ENCODE measurements at places on chromosomes 16 and 17. TPM values are rescaled to one million over a fixed set of nuclear protein-coding genes. Genes with fewer than 3 reads are reported as not detected.

Gene KRT222
- not detected for total RNA-seq

Gene TMEM100
- 0.97 TPM for total RNA-seq

Gene KRTAP4-6
- not detected for total RNA-seq

Gene CDH16
- total RNA-seq: not detected

Gene PARN
- 24.8 TPM for total RNA-seq

Gene LGALS9
- 62.2 TPM for total RNA-seq

Gene MYH2
- not detected for total RNA-seq

Gene C1QTNF1
- 17.9 TPM for total RNA-seq

Gene HP
- not detected for total RNA-seq

Gene FBXW10B
- total RNA-seq: 0.15 TPM

Gene NKD1
- total RNA-seq: under 0.01 TPM

Gene HES7
- total RNA-seq: not detected

Gene CDH3
- not detected for total RNA-seq

Gene ETV4
- 13.3 TPM for total RNA-seq

Gene EPX
- not detected for total RNA-seq

Gene PDIA2
- total RNA-seq: not detected

Gene WDR90
- total RNA-seq: 9.4 TPM

All from epithelial cell of umbilical artery (primary cell).